ENCODE measurements at places on chromosomes 1 and 21. TPM values are rescaled to one million over a fixed set of nuclear protein-coding genes. Genes with fewer than 3 reads are reported as not detected.

Gene BRINP2
- total RNA-seq: not detected

Gene LCE1E
- total RNA-seq: not detected

- no peak for DNase-seq
Measured at GRCh38 chr1:5927506-5928370, 64.5 kb downstream of the NPHP4 start.

GRCh38 chr1:38775175-38775845 is 84.3 kb downstream of the RRAGC start:
- no peak for DNase-seq
